Cardiac muscle cell (in vitro differentiated cells and primary cell): ENCODE measurements at places on chromosomes 6 and 20. TPM values are rescaled to one million over a fixed set of nuclear protein-coding genes. Genes with fewer than 3 reads are reported as not detected.

The ATP6V1G2 gene
- polyA plus RNA-seq, result 32.7 and 40.2 TPM in 2 replicates

The SCUBE3 gene
- 78.2 and 81.8 TPM in 2 replicates for polyA plus RNA-seq

The CFAP61 gene
- polyA plus RNA-seq, result 0.44 TPM in 1 of 2 replicates, not detected in the other

The HUS1B gene
- polyA plus RNA-seq, result 0.51 TPM in 1 of 2 replicates, not detected in the other

The AGPAT4 gene
- 13.9 and 18.1 TPM in 2 replicates for polyA plus RNA-seq

The C6orf58 gene
- polyA plus RNA-seq, result not detected in 2 replicates

The ANGPT4 gene
- polyA plus RNA-seq, result 0.15 TPM in 1 of 2 replicates, not detected in the other

The TPMT gene
- polyA plus RNA-seq, result 13.5 and 14.0 TPM in 2 replicates

The TPD52L1 gene
- 49.2 and 96.3 TPM in 2 replicates for polyA plus RNA-seq

The CST1 gene
- not detected in 2 replicates for polyA plus RNA-seq
